ENCODE measurements at places on chromosomes 1 and 21.

GRCh38 chr1:57916041-57916440 is 492.2 kb upstream of the DAB1 start:
- DNase-seq, result no peak

DNA sequence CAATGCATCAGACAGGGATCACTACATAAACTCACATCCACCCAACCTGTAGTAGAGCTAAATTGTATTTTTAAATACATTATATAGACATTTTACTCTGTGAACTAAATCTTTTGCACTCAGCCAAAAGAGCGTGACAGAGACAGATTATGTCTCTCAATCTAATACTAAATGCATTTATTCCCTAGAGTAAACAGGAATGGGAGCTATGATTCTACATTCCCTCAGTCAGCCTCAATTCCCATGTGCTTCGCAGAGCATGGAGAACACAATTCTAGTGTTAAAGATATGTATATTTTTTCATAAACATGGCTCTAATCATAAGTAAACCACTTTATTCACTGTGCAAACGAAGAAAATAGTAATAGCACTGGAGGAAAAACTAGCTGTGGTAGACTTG is 16.5 kb downstream of the PIGK start:
- DNase-seq, result no peak

DNA sequence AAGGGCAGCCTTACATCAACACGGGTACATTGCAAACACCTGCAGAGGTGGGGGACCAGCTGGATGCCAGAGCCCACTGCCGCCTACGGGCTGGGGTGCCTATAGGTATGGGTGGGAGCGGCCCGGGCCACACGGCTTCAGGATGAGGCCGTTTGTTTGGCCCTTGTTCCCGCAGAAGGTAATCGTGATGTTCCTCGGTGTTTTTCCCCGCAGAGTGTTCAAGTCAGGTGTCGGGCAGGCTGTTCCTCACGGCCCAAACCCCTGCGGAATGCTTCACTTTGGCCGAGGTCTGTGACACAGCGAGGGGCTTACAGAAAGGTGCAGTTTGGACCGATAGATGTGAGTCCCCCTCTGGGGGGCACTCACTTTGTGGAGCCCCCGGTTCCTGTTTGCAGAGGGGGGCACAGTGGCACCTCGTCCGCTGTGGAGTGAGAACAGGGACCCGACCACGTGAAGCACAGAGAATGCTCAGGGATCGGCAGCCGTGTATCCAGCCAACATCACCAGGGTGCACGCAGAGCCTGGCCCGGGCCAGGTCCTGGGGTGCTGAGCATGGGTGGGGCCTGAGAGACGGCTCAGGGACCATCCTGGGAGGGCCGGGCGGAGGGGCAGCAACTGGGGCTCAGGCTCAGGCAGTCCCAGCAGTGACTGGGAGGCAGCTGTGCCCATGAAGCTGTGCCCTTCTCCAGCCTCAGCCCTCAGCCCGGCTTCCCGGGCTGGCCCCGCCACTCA is 453 bp upstream of the TTLL10 start:
- DNase-seq, result no peak

GRCh38 chr1:68828013-68828412 is 331.1 kb upstream of the DEPDC1 start:
- DNase-seq, result no peak

GRCh38 chr1:890661-891060 is 33.1 kb upstream of the SAMD11 start:
- DNase-seq, result no peak

DNA sequence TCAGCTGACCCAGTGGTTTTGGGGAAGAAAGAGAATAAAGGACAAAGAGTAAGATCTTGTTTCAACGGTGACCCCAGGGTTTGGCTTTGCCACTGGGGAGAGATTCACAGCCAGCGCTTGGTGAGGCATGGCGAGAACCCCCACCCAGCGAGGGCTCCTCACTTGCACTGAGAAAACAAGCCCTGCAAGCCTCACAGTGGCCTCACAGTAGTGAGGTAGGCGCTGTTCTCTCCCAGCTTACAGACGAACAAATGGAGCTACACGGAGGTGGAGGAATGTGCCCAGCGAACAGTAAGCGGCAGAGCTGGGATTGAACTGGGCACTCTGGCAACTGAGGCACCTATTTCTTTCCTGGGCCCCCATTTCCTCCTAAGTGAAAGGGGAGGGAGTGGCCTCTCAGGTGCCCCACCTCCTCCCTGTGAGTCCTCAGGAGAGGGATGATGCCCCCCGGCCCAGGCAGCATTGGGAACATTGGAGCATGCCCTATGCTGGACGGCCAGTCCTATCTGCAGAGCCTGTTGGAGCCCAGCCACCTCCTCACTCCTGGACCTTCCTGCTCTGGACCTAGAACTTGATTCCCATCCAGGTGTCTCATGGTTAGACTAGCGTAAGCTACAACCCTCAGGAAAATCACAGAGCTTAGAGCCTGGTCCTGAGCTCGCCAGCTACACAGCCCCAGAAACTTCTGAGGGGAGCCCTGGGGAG is 73.4 kb upstream of the EDN2 start:
- no peak for DNase-seq

GRCh38 chr1:4494027-4494426 is 160.4 kb upstream of the AJAP1 start:
- DNase-seq, result no peak

- DNase-seq, result no peak
Observed at GRCh38 chr1:30757352-30758120, at the start of gene LAPTM5. LAPTM5 (minus strand) TSS chr1:30757774; CDS start chr1:30757745, 29 bp downstream.

DNA sequence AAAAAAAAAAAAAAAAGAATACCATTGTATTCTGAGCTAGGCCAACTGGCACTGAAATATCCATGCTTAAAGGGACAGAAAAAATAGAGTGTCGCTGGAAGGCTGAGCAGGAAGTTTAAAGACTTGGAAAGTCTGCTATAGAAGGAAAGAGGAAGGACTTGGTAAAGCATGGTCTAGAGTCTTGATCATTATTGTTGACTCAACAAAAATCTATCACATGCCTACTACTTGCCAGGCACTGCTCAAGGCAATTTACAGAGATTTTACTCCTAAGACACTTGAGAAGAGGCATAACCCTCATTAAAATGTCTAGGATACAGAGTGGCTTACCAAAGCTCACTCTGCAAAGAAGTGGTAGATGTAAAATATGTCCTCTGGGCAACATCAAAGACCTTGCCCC is 324.0 kb upstream of the DAB1 start:
- no peak for DNase-seq

DNA sequence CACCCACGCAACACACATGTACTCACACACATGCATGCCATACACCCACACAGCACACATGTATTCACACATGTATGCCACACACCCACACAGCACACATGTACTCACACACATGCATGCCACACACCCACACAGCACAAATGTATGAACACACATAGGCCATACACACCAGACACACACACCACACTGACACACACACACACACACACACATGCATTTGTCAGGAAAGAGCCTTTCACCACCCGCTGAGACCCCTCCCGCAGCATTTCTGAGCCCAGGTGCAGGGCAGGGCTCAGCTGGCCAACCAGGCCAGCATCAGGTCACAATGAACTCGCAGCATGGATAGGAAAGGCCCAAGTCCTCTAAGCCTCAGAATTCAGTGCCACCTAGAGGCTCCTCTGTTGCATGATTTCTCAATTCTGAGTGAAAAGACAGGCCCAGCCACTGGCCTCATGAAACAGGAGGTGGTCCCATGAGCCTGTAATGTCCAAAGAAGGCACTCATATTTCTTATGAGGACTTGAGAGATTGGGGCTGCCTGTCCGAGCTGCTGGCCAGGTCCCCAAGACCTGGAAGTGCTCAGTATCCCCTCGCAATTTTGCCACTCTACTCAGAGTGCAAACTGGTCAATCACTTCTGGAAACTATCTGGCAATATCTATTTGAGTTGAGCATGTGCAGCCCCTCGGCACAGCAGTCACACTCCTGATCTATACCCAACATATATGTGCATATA is 57.3 kb downstream of the PSMG1 start:
- no peak for DNase-seq

DNA sequence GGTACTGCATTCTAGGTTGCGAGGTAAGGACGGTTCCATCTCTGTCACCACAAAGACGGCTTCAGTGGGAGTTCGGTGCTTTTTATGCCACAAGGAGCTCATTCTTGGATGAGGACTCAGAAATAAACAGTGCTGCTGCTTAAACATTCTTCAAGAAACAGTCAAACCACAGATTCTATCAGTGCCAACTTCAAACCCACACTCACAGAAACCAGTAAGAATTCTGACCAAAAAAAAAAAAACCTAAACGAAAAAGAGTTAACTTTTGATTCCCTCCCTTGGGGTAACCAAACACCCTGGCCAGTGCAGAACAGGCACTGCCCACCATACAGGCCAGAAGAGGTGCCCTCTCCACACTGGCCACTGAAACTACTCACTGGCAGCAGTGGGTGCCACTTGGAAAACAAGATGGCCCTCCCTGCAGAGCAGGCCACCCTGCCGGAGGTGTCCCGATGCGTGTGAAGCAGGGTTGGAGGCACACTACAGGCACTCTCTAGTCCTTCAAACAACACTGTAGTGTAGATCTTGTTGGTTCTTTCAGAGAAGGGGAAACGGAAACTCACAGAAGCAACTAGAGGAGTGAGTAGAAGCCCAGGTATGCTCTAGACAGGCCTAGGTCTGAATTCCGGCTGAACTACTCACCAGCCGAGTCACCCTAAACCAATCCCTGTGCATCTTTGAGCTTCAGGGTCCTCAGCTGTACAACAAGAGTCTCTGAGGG is 87.3 kb upstream of the TLR5 start:
- peak; percentile 92 for DNase-seq

DNA sequence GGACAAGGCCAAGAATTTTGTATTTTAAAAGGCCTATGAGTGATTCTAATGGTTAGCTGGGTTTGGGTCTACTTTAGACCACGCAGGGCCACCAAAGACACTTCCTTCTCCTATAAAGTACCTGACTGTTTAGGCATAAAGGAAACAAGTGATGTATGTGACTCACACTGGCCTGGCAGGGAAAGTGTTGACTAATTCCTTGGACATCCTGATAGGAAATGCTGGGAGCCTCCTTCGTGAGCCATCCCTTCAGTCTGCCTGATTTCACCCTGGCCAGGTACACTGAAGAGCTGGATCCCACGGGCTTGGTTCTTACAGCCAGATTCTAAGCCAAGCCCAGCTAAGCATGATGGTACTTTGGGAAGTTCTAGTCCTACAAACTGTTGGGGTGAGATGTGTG is 100.5 kb upstream of the HMGB4 start:
- no peak for DNase-seq

DNA sequence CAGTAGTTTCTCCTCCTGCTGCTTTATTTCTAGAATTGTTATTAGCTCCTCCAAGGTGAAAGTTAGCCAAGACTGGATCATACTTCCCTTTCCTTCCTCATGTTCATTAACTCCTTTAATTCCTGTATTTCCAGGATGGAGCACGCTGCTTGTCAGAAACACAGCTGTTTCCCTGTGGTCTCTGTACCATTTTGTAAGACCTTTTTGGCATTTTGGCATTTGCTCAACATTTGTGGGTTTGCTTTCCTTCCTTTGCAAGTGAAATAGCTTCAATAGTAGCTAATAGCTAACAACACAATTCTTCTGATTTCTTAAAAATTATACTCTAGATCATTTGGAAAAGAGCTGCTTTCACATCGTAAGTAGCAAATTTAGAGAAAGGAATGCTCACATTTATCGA is 44.3 kb upstream of the HPDL start:
- no peak for DNase-seq

DNA sequence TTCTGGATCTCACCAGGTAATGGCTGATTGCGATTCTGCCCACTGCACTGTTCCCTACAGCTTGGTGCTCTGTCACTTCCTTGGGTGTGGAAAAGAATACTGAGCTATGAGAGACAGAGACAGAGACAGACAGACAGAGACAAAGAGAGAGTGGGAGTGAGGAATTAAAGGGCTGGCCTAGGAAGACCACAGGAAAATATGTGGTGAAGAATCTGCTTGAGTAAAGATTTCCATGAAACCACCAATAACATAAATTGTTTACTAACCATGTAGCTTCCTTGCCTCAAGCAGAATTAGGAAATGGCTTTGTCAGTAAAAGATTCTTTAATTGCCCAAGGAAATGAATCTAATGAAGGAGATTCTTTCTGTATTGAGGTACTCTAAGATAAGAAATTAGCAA is 54.4 kb downstream of the MPZL1 start:
- DNase-seq, result no peak

DNA sequence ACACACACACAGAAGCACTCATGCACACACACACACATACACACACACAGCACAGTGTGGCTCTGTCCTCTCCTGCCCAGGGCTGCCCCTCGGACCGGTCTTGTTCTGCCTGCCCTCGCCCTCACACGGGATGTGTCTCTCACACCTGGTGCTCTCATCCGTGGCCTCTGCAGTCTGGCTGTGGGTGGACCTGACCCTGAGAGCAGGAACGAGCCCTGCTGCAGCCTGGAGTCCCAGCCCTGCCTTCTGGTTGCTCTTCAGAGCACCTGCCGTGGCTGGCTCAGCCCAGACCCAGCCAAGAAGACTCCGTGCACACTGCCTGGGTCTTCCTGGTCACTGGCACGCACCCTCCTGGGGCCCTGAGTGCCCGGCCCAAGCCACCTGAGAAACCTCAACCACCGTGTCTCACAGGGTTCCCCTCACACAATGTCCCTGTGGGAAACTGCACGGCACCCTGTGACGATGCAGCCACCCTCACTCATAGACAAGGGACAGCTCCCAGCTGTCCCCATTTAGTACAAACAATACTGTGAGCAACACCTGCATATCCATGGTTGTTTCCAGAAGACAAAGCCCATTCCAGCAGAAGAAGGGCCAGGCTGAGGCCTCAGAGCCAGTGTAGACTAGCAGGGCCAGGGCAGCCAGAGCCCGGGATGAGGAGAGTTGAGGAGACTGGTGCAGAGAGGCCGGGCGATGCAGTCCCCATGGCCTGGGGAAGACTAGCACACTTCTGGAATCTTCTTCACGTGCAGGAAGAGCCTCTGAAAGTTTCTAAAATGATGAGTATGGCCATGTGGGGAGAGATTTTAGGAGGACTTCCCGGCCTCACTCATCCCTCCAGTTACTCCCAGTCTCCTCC is 234.0 kb downstream of the NPHP4 start:
- DNase-seq, result no peak

DNA sequence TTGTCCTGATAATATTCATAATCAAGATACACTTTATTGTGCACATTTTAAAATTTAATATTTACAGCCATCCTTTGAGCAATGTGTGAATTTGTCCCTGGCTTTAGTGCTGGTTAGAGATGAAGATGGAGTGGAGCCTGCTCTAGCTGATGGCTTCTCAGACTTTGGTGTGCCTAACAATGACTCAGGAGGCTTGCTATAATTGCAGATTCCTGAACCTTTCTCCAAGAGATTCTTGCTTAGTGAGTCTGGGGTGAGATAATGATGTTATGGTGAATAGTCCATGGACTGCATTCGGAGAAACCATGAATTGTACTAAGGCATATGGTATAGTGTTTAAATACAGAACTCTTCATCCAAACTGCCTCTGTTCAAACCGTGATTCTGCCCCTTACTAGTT is 307.1 kb downstream of the PAPPA2 start:
- no peak for DNase-seq

- DNase-seq, result no peak
Observed at GRCh38 chr1:47529520-47530098, 91.8 kb downstream of the FOXD2 start.

All from SJSA1 (cell line).